Activated naive CD8-positive, alpha-beta T cell treated with anti-CD3 and anti-CD28 coated beads, Interleukin-2, amount 50 U/mL, for 16 hours (primary cell): ENCODE measurements at places on chromosomes 5 and 9.

DNA sequence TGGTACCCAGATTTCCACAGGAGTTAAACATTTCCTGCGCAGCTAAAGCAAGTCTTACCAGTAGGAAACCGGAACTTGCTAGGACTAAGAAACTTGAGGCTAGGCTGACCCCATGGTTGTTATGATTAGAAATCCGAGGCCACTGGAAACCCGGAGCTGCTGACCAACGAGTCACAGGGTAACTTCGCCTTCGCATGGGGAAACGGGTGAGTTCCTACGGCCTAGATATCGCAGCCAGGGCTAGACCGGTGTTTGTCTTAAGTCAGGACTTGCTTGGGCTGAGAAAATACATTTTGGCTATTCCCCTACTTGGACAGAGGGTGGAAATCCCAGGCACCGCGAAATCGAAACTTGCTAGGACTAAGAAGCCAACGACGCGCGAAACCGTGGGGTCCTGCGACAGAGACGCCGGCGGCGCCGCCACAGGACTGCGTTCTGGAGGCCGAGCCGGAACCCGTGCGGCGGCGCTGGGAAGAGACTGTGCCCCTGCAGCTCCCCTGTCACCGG, 1.6 kb upstream of the ANXA2R start:
- DNase-seq, result no peak

DNA sequence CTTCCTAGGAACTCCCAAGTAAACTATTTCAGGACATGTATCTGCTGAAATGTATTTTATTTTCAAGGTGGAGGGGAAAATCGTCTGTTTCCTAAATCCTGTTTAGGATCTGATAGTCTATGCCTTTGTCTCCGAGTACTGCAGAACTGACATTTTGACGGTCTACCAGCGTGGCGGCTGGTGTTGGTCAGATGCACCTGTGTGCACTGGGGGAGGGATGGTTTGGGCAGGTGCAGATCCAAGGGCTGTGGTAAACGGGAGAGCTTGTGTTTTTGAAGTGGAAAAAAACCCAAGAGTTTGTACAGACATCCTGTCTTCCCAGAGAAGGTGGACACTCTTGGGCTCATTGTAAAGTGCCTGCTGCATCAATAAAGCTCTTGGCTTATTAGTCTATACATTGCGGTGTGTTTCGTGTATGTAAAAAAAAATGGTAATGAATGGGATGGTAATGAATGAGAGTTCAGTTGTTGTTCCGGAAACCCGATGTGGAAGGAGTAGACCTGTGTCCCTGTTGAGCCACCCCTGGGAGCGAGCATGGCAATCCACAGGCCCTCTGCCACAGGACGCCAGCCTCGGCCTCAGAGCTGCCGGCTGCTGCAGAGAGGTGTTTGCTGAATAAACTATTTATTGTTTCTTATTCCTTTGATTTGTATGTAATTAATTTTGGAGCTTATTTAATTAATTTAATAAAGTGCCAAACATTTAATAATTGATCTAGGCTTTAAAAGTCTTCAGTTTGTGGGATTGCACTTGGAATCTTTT, 15.3 kb downstream of the ARPC5L start:
- no peak for DNase-seq

- DNase-seq, result no peak
These were observed 2204.9 kb upstream of the WWC1 start for GRCh38 chr5:166086568-166086967.

- DNase-seq, result no peak
These were observed 48.6 kb downstream of the NR2F1-AS1 start for GRCh38 chr5:93532370-93532769.

GRCh38 chr5:95440825-95441224, 49.7 kb downstream of the FAM81B start:
- no peak for DNase-seq

DNA sequence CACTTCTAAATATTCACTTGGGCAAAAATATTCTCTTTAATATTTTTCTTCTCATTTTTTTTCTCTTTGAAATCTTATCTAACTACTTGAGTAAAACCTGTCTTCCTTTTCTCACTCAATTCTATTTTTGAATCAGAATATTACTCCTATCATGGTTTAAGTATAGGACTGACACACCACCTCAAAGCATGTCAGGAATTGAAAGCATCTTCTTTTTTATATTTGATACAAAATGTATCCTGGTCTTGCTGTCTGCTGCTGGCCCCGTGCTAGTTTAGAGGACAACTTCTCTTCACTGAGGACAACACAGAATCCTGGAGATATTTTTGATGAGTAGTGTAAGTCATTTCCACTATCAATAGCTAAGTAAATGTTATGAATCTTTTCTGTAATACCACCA, 383.6 kb downstream of the GADD45G start:
- DNase-seq, result no peak

- no peak for DNase-seq
These were observed 478 bp upstream of the SETD9 start for GRCh38 chr5:56908942-56909293.

GRCh38 chr9:90092508-90092907, 487.7 kb downstream of the GADD45G start:
- no peak for DNase-seq

- no peak for DNase-seq
These were observed 22.3 kb downstream of the PSMB7 start for GRCh38 chr9:124392871-124393460.

DNA sequence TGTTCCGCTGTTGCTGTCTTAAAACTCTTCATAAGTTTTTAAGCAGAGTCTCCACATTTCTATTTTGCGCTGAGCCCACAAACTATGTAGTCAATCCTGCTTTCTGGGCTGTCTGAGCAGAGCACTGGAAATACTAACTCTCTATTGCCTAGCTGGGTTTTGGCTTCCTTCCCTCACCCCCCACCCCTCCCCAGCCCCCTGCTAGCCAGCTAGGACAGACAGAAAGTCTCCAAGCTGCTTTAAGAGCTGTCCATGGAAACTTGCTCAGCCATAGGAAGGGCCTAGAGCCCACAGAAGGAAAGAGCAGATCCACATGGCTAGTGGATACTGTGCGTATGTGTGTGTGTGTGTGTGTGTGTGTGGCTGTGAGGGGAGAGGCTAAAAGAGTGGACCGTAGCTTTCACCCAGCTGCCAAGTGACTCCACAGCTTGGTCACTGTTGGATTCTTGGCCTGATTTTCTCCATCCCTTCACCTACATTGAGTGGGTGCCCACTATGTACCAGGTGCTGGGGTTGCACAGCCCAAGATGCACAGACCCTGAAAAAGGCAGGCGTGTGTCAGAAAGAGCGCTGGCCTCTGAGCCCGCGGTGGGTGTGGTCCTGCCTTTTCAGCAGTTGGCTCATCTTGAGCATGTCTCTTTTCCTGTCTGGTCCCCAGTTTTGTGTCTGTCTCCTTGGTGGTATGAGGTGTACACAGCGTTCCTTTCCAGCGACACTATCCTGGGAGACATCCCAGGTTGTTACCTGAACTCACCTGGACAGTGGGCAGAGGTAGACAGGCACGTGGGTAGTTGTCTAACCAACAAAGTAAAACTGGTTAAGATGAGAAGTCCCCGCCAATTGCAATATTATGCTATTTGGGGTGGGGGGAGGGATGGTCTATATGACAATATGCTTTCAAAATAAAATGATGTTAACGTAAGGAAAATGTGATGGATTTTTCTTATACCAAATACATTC, 5.4 kb upstream of the NKX2-5 start:
- DNase-seq, result no peak

- no peak for DNase-seq
These were observed 184.6 kb downstream of the TLE4 start for GRCh38 chr9:79756414-79756813.

DNA sequence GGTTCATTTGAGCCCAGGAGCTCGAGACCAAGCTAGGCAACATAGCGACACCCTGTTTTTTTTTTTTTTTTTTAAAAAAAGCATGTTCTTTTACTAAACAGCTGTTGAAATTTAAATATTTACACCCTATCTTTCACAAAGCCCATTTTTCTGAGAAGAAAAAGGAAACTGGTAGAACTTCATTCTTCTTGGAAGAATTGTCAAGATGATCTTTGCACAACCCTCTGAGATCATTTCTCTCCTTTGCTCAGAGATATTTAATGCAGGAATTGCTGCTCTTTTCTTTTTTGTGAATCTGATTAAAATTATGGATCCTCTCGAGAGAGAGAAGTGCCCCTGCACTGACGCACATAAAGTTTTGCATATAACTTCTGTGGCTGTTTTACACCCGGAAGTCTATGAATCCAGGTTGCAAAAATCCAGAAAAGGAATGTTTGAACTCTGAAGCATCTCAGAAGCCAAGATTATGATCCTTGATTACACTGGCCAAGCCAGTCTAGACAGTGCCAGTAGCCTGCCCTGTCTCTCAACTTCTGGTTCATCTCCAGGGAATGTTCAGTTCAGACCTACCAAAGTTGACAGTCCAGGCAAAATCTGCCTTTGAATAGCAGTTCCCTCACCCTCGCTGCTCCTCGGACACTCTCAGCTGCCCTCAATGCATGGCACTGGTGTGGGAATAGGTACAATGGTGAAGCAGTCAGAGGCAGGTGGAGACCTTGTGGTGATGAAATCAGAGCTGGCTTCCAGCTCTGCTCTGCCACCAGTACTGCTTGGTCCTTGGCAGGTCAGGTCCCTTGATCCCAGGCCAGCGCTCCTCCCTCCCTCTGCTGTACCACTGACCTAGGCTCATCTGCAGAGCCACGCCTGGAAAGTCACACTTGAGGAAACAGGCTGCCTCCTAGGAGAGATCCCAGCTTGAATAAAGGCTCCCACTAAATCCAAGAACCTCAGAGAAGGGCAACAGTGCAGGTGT, 13.3 kb upstream of the SLC31A2 start:
- no peak for DNase-seq

DNA sequence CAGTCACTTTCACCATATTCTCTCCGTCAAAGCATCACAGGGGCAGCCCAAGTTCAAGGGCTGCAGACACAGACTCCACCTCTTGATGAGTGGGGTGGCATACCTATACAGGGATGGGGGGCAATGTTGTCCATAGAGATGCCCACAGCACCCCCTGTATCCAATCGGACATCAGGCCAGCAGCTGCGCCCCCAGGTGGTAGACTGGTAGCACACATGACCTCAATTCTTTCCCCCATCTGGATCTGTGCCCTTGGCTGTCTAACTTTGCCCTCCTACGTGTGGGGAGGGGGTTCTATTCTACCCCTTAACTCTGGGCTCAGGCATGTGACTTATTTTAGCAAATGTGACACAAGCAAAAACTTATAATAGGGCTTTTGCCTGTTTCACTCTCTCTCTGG, 84.0 kb upstream of the SLC25A48 start:
- no peak for DNase-seq

GRCh38 chr5:180143656-180144364, 65.2 kb downstream of the RASGEF1C start:
- no peak for DNase-seq

GRCh38 chr5:30117135-30117534, 1076.4 kb upstream of the CDH6 start:
- DNase-seq, result no peak
